ENCODE measurements at places on chromosomes 4 and X. TPM values are rescaled to one million over a fixed set of nuclear protein-coding genes. Genes with fewer than 3 reads are reported as not detected.

The ALB gene
- total RNA-seq = 99,767 TPM

The EDNRA gene
- 2.0 TPM for total RNA-seq

The AMBN gene
- not detected for total RNA-seq

The FREM3 gene
- total RNA-seq = not detected

The SSX4 gene
- total RNA-seq = not detected

The VCX3A gene
- total RNA-seq = 0.28 TPM

The MTTP gene
- total RNA-seq = 103 TPM

The NR3C2 gene
- total RNA-seq = 12.0 TPM

The TMEM129 gene
- total RNA-seq = 30.3 TPM

The HELT gene
- not detected for total RNA-seq

The TLR10 gene
- total RNA-seq = 0.08 TPM

The PLXNB3 gene
- total RNA-seq = 1.4 TPM

The TMPRSS11F gene
- total RNA-seq = not detected

The GPR173 gene
- total RNA-seq = 0.23 TPM

The CABS1 gene
- total RNA-seq = not detected

The FGF13 gene
- 0.55 TPM for total RNA-seq

The AFF2 gene
- 0.13 TPM for total RNA-seq

The KLHL8 gene
- 8.4 TPM for total RNA-seq

The NLRP2B gene
- total RNA-seq = 0.05 TPM

The STATH gene
- total RNA-seq = not detected

The RASL11B gene
- total RNA-seq = 0.60 TPM

The C4orf36 gene
- total RNA-seq = not detected

The TRPC5OS gene
- not detected for total RNA-seq

The PNMA6A gene
- 4.0 TPM for total RNA-seq

The HSFX3 gene
- total RNA-seq = not detected

The ZAR1 gene
- total RNA-seq = not detected

The KCND1 gene
- 0.68 TPM for total RNA-seq

The MAGEA4 gene
- not detected for total RNA-seq

The SLC9B1 gene
- total RNA-seq = 0.18 TPM

The TMEM47 gene
- 9.4 TPM for total RNA-seq

Data from left lobe of liver (tissue), 2 donors.